ENCODE measurements at places on chromosomes 5 and 9.

DNA sequence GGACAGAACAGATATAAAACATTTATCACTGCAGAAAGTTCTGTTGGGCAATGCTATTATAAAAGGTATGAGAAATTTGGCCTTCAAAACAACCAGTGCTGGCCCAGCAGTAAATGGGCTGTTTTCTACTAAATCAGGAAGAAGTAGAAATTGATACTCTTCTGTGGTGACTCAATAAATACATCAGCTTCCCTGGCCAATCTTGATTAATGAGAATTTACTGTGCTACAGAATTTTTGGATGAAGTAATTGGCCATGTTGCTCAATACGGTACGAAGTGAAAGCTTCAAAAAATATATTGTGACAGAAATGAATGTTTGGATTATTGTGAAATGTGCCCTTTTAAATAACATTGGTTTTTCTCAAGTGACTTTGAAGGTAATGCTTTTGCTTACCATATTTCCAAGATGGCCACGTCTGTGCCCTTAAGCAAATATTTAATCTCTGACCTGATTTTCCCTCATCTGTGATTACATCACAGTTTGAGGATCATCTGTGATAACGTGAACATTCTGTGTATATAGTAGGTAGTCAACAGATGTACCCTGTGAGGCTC is 4.2 kb downstream of the DNAJA1 start:
- DNase-seq: no peak

GRCh38 chr5:8561854-8562253 is 692.9 kb downstream of the MTRR start:
- no peak for DNase-seq

GRCh38 chr5:145775411-145775810 is 59.7 kb downstream of the PRELID2 start:
- DNase-seq: no peak

DNA sequence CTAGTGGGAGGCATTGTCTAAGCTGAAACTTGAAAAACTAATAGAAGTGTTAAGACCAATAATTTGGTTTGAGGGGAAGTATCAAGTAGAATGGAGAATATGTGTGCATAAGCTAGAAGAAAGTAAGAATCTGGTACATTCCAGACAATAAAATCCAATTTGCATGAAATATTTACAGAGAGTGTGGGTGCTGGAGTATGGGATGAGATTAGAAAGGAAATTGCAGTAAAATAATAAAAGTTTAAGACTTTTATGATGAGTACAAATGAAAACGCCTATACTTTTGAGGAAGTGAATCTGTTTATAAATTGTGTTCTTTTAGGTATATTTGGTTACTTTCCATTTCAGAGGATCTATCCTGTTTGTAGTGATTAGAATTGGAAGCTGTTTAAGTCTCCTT is 165.4 kb upstream of the TNC start:
- no peak for DNase-seq

DNA sequence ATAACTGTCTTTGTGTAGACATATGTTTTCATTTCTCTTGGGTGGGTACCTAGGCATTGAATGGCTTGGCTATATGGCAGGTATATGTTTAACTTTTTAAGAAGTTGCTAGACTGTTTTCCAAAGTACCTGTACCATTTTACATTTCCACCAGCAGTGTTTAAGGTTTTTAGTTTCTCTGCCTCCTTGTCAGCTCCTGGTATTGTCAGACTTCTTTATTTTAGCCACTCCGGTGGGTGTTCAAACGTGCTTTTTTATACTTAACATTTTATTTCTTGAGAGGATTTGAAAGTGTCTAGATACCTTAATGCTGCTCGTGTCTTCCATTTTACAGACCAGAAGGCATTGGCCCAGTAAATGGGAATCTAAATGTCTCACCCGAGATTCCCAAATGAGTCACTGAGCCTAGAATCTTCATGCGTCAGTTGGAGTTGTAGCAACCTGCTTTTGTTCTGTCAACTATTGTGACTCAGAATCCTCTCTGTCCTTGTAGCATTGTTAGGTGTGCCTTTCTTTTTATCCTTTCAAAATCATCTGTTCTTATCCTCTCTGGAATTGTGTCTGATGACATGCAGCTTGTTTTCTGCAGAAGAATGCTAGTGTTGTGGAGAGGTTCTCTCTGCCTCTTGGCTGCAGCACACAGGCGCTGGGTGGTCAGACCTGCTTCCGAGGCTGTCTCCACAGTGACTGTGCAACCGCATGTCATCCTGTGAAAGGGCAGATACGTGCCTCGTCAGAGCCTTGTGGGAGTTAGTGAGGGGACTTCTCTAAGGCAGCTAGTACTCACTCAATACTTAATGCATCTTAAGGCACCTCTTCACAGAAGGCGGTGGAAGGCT is 291.8 kb downstream of the AOPEP start:
- peak; percentile 91 for DNase-seq

- no peak for DNase-seq
Observed at GRCh38 chr9:27591093-27591492, 17.8 kb upstream of the C9orf72 start.

GRCh38 chr9:128382261-128382660 is 11.1 kb downstream of the URM1 start:
- no peak for DNase-seq

DNA sequence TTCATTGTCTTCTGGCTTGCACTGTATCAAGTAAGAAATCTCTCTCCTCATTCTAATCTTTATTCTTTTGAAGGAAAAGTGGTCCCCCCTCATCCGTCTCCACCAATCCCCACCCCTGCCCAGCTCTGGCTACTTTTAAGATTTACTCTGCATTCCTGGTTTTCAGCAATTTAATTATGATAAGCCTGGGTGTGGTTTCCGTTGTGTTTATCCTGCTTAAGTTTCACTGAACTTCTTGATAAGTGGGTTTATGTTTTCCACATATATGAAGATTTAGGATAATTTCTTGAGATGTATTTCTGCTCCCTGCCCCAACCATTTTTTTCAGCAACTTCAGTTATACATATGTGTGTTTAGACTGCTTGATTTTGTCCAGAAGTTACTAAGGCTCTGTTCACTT is 46.5 kb downstream of the PTBP3 start:
- DNase-seq: no peak

GRCh38 chr5:7181841-7182240 is 214.1 kb upstream of the ADCY2 start:
- no peak for DNase-seq

GRCh38 chr9:87703636-87704276 is 22.2 kb upstream of the CTSL start:
- DNase-seq: peak; percentile 50

DNA sequence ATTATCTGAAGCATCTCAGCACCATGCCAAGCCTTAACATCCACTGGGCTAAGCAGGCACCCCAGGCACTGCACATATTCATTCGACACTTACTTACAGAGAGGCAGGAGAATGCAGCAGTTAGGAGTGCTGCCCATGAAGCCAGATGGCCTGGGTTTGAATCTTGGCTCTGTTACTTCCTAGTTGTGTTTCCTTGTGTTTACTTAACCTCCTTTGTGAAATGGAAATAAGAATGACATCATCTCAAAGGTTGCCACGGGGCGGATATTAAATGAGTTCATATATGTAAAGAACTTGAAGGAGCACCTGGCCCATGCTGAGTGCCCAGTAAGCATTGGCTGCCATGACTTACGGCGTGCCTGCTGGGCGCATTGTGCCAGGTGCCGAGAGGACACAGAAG is 565.2 kb downstream of the CDK5RAP2 start:
- no peak for DNase-seq

Data from kidney glomerular epithelial cell (primary cell).